Aorta (tissue), 5 donors: ENCODE measurements at places on chromosomes 1 and 21. TPM values are rescaled to one million over a fixed set of nuclear protein-coding genes. Genes with fewer than 3 reads are reported as not detected.
A peak's percentile ranks its signal among the peaks of the same experiment; 100 is the strongest.

Gene KRTAP26-1
- not detected for total RNA-seq

DNA sequence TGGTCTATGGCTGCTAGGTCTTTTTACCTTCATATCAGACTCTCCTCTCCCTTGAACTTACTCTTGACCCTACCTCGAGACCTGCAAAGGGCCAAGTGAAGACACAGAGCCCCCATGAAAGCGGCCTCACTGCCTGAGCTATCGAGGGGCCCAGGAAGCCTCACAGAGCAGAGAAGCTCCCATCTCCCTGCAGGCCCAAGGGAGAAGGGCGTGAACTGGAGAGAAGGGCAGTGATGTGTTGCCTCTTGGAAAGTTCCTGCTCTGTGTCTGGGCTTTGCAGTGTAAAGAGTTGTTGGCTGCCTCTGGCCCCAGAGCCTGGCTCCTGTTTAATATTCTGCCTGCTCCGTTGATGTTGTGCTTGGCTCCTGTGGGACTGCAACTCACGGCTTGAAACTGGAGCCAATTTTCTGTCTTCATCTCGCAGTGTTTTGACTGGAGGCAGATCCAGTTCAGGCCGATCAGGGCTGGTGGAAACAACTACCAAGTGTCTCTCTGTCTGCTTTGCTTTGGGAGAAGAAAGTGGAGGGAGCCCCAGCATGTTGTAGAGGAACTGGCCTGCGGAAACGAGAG is 4.3 kb downstream of the SERTAD4 start:
- peak; percentile 88 for DNase-seq

Gene AKNAD1
- total RNA-seq, result not detected

DNA sequence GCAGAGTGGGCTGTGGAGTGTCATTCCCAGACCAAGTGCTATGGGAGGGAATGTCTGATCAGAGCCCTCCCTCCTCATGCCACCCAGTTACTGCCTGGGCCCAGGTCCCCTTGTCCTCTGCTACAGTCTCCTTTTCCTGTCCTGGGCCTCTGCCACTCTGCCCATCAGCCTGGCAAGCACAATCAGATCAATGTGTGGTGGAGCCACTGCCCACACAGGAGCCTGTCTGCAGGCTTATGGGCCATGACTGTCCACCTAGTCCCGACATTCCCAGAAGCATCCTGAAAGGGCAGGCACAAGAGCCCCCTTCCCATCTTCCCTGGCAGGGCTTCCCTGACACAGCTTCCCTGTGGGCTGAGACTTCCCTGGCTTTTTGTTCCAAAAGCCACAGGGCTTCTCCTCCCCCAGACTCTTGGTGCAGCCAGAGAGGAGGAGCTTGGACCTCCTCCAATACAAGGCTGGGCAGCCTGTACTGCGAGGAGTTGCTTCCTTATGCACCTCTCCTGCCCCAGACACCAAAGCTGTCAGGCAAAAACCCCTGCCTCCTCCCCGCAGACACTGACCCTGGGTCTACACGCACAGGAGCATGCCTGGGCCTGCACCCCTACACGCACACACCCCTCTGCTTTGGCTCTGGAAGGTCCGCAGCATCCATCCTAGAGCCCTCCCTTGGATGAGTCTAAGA is 29.2 kb upstream of the CNTN2 start:
- no peak for DNase-seq

- DNase-seq, result no peak
Measured at GRCh38 chr1:59640851-59641250, 173.9 kb upstream of the HOOK1 start.

GRCh38 chr1:150010393-150011115 is at the start of gene OTUD7B:
OTUD7B (minus strand) TSS chr1:150010726; CDS start chr1:149977510, 33,216 bp downstream.
- DNase-seq, result peak; percentile 96

Gene CNIH3
- total RNA-seq, result 2.4 TPM

GRCh38 chr1:160046494-160047110 is 14.8 kb upstream of the PIGM start:
- no peak for DNase-seq
